ENCODE measurements at places on chromosomes 2 and 18.

DNA sequence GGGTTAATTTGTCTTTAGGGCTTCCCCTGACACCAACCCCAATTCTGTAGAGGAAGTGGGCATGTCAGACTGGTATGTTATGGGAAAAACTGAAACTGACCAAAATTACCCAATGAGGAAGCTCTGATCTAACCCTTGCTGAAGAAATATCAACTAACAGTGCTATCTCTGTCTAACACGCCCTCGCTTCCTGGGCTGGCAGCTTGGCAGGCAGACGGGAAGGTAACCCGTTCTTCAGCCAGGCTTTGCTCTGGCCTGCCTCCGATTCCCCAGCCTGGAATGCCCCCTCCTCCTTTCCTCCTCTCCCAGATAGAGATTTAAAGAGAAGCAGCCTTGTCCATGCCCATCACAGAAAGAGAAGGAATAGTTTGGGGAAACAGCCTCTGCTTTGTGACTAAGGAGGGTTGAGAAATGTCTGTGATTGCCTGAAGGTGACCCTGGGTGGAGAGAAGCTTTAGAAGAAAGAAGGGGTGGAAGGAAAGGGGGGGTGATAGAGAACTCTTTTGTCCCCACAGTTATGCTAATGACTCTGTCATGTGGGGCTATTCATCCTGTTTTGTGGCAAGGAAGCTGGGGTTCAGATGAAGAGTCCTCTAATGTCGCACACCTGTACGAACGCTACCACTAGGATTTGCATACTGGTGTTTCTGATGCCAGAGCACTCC is 15.4 kb downstream of the HK2 start:
- DNase-seq = no peak

DNA sequence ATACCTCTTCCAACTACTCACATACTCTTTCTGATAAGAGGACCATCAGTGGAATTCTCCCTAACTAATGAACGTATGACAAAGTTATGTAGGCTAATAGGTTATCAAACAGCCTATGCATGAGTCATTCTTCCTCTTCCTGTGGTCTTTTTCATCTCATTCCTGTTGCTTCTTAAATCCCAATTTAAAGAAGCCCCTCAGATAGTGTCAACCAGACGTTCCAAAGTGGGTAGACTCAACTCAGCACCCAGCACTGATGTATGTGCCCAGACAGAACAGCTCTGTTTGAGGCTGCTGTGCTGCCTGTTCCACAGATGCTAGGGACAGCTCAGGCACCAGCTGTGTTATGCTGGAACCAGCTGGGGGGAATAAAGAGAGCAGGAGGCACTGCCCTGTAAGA is 52.6 kb downstream of the CXCR4 start:
- peak; percentile 45 for DNase-seq

GRCh38 chr2:16744521-16744920 is 78.9 kb upstream of the CYRIA start:
- no peak for DNase-seq

- no peak for DNase-seq
Measured at GRCh38 chr2:28172114-28172898, 220.4 kb upstream of the FOSL2 start.

GRCh38 chr2:119548516-119549120 is 4.4 kb downstream of the CFAP221 start:
- no peak for DNase-seq

GRCh38 chr2:238956676-238957075 is 108.8 kb downstream of the TWIST2 start:
- DNase-seq = no peak
